Activated CD8-positive, alpha-beta T cell treated with anti-CD3 and anti-CD28 coated beads, Interleukin-2, amount 10 ng/mL, durations not matched to agents 7 days and 5 days (primary cell): ENCODE measurements at places on chromosomes 6 and 20. TPM values are rescaled to one million over a fixed set of nuclear protein-coding genes. Genes with fewer than 3 reads are reported as not detected.

- DNase-seq, result no peak
- H3K4me1 ChIP-seq, result no peaks in the 10 kb centered on the region
- H3K27ac ChIP-seq, result no peak overlapping the region
Measured at GRCh38 chr6:123925842-123926399, 122.3 kb downstream of the NKAIN2 start.

DNA sequence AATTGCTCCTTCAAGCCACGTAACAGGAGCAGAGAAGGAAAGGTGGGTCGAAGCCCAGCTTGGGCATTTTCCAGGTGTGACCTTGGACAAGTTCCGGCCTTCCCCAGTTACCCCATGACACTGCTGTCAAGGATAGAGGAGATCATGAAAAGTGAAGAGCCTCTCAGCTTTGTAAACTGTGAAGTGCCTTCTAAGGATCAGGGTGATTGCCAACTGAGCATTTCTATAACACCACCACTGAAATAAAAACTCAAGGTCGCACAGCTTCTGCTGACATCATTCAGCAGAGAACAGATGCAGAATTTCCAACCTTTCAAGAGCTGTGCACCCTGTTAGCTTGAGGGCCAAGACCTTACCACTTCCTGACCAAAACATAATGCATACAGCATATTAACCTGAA lies 24.0 kb upstream of the ZMYND8 start:
- H3K27ac ChIP-seq, result peak overlapping the region; percentile 73
- H3K4me3 ChIP-seq, result peak overlapping the region; percentile 1
- no peaks in the 10 kb centered on the region for H3K27me3 ChIP-seq
- DNase-seq, result peak; percentile 66

GRCh38 chr6:2381872-2382661 lies 136.7 kb upstream of the GMDS start:
- no peaks in the 10 kb centered on the region for H3K36me3 ChIP-seq
- H3K27me3 ChIP-seq, result no peaks in the 10 kb centered on the region
- no peak overlapping the region for H3K27ac ChIP-seq

DNA sequence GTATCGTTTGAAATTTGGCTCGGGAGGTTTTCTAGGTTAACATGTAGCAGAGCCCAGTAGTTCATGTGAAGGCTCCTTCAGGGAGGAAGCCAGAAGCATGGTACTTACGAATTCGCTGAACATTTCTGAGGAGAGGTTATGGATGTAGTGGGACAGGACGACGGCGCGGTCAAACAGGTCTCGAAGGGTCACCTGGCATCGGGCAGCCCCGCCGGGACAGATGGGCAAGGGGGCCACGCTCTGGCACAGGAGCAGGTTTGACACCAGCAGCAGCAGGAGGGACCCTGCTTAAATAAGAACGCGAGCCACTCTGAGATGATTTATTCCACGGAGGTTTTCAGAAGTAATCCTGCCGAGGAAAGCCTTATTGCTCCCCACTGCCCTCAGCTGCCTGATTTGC lies 2.5 kb downstream of the PRL start:
- H3K36me3 ChIP-seq, result no peaks in the 10 kb centered on the region
- DNase-seq, result no peak
- H3K27me3 ChIP-seq, result peaks cover 6% of the 10 kb centered on the region
- no peak overlapping the region for H3K4me3 ChIP-seq
- H3K4me1 ChIP-seq, result no peaks in the 10 kb centered on the region

DNA sequence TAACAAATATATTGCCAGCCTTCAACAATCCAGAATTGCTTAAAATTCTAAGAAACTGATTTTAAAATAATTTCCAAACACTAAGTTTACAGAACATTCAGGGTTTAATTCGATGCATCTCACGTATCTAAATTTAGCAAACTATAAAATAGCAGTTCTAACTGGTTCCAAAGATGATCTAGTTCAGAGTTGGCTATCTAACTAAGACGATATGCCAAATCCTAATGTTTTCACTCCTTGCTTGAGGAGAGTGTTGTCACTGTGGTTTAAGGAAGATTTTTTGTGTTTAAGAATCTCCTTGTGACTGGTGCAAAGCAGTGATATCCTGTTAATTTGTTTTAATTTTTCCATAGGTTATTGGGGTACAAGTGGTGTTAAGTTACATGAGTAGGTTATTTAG lies 311.5 kb upstream of the ID4 start:
- no peaks in the 10 kb centered on the region for H3K36me3 ChIP-seq
- no peak for DNase-seq
- no peak overlapping the region for H3K27ac ChIP-seq
- no peaks in the 10 kb centered on the region for H3K4me1 ChIP-seq
- H3K4me3 ChIP-seq, result no peak overlapping the region
- H3K27me3 ChIP-seq, result no peaks in the 10 kb centered on the region

Gene CALHM4
- not detected for total RNA-seq

DNA sequence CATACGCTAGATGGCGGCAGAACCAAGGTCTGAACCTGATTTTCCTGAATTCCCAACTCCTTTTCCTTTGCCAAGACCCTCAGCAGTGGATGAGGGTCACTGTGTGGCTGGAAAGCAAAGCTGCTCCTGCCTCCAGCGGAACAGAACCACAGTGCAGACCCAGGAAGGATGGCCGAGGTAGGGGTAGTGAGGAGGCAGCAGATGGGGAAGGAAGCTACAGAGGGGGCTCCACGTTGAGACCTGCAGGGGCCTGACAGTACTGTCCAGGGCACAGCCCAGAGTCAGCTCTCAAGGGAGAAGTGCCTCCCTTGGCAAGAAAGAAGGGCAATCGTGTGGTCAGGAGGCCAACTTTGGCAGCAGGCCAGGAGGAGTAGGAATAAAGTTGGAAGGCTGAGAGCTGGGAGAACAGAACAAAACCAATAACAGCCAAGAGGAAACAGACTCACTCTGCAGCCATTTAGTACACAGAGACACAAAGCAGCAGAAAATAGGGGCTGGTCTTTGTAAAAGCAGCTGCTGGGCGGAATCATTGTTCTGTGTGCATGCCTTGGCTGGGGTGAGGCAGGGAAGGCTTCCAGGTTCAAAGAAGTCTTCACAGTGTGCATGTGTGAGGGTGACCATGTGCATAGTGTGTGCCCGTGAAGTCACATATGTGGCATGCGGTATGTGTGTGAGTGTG lies 3.1 kb downstream of the GABRR2 start:
- H3K27me3 ChIP-seq, result peaks cover 4% of the 10 kb centered on the region
- no peak overlapping the region for H3K27ac ChIP-seq
- no peaks in the 10 kb centered on the region for H3K4me1 ChIP-seq
- no peaks in the 10 kb centered on the region for H3K36me3 ChIP-seq
- no peak overlapping the region for H3K4me3 ChIP-seq
- DNase-seq, result no peak

DNA sequence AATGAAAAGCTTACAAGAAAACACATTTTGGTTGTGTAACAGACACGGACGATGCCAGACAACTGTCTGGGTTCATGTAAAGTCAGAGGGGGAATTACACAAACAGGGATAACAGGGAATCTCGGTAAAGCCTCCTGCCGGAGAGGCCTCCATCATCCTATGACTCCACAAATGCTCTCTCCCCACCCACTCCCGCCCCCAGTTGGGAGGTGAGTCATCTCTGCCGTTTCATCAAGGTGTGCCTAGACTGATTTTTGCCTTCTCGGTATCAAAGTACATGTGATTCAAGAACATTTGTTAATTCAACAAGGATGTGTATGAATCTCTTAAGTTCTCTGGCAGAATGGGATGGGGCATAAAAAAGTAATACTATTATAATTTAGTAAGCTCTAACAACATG lies 304.9 kb upstream of the PRDM1 start:
- peaks cover 36% of the 10 kb centered on the region for H3K4me1 ChIP-seq
- H3K36me3 ChIP-seq, result peaks cover 5% of the 10 kb centered on the region
- no peaks in the 10 kb centered on the region for H3K27me3 ChIP-seq
- no peak for DNase-seq
- H3K27ac ChIP-seq, result no peak overlapping the region
